Right atrium auricular region (tissue), 2 donors: ENCODE measurements at places on chromosomes 2 and 18.
A peak's percentile ranks its signal among the peaks of the same experiment; 100 is the strongest.

GRCh38 chr2:238568455-238569440 is 142.0 kb downstream of the ASB1 start:
- DNase-seq: no peak

- no peak for DNase-seq
Measured at GRCh38 chr2:37167636-37168180, 10.9 kb upstream of the EIF2AK2 start.

DNA sequence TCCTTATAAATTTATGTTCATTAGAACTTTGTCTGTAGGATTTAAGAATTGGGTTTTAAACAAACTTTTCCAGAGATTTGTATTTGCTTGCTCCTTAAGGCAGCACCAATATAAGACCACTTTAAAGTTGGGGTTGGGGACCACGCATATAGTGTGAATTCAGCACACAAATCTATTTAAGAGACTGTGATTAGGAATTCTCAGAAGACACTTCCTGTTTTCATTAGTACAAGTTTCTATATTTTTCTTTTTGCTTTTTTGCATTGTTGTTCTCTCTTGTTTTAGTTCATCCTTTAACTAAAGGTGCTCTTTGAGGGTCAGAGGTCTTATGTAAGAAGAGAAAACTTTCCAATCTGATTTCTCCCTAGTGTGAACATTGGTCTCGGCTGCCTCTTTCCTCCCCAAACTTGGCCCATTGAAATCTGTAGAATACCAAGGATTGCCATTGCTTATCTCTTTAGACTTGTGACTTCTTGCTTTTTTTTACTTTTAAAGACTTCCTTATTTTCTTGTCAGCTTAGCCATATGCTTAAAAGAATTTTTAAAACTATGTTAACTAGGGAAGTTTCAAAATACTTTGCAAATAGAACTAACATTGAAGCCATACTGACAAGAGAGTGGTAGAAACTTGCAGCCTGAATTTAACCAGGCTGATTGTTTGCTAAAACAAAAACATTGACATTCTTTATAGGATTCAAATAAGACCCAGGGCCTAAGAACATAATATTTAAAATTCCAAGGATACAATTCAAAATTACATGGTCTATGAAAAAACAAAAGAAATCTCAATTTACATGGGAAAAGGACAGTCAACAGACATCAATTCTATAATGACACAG is 264.1 kb upstream of the FN1 start:
- DNase-seq: no peak

DNA sequence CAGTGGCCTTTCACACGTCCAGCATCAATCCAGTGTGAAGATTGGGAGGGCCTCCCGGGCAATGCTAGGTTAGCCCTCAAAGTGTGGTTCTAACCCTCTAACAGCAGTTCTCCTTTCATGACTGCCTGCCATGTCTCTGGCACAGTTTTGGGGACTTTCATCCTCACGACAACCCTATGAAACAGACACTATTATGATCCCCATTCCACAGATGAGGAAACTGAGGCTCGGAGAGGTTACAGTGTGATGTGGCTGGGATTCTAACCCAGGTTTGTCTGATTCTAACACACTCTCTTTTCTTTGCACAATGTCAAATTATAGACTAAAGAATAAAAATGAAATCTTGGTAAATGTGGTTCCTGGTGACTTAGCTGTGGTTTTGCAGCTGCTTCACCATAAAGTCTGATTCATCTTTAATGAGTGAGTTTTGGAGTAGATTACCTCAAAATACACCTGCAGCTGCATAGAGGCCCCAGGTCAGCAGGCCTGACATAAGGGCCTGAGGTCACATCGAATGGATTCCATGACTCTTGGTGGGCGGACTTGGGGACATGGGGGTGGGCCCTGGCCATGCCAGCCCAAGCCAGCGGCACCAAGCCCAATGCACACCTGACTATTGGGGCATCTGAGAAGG is 214.4 kb downstream of the GLI2 start:
- no peak for DNase-seq

DNA sequence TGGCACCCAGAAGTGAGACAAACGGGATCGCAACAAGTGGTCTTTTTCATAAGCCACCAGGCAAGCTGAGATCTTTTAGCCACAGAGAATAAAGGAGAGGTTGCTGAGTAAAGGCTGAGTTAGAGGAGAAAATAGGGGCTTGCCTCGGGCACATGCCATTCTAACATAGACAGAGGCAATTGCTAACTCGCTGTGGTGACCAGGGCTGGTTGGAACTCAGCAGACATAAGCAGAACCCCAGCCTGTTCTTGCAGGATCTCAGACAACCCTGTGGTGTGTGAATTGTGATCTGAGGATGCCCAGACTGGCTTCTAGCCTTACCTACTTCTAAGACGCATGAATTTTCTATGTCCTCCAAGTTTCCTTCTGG is 300.2 kb downstream of the CDCA7 start:
- no peak for DNase-seq

DNA sequence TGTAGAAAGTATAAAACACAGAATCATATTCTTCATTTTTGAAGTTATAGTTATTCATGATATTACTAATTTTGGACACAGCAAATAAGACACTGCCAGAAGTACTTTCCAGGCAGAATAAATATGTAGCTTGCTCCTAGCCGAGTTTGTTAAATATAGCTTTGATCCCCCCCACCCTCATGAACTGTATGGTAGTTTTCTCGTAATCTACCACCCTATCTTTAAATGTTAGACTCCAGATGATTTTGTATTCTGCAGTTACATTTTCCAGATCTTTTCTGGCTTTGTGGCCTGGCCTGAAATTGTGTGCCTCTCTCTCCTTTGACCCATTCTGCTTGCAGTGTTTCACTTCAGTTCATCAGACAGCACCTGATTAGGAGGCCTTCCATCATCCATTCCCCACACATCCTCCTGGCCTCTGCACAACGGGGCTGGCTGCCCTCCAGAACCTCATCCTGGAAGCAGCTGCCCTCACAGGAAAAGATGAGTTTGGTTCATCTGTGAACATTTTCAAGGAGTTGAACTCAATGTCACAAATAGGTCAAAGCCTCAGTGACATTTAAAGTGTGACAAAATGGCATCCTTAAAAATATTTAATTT is 4.7 kb upstream of the KCNJ3 start:
- DNase-seq: no peak

DNA sequence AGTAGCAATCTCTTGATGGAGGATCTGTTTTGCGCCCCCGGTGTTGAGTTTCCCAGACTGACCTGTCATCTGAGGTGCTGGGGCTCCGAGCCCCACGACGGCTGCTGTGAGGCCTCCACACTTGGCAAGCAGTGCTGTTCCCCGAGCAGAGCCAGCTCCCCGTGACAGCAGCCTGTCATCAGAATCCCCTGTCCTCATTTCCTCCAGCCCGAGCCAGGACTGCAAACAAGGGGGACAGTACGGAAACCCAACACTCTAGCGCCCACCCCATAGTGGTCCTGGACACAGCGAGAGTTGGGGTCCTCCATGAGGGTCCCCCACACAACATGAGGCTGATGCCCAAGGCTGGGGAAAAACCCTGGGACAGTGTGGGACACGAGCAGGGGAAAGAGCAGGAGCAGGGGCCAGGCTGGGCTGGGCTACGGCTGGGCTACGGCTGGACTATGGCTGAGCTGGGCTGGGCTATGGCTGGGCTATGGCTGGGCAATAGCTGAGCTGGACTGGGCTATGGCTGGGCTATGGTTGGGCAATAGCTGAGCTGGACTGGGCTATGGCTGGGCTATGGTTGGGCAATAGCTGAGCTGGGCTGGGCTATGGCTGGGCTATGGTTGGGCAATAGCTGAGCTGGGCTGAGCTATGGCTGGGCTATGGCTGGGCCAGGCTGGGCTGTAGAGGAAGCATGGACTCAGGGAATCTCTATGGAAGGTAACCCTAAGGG is 1.5 kb upstream of the KLHL30 start:
- peak; percentile 69 for DNase-seq

- DNase-seq: no peak
Measured at GRCh38 chr2:67564076-67564475, 166.9 kb downstream of the ETAA1 start.

DNA sequence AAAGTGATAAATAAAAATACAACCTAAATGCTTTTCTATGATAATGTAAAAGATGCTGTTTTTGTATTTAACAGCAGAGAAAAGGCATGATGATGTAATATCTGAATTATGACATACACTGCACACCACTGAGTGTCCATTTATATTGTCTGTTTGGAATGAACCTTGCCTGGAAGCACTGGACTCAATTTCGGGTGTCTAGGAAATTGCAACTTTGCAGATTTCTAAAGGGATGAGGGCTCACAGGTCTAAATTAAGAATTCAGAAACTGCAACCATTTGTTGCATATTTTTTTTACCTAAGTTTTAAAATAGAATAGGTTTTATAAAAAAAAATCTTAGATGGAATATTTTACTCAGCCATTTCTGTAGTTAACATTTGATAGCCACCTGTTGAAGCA is 131.1 kb upstream of the EPC2 start:
- no peak for DNase-seq

DNA sequence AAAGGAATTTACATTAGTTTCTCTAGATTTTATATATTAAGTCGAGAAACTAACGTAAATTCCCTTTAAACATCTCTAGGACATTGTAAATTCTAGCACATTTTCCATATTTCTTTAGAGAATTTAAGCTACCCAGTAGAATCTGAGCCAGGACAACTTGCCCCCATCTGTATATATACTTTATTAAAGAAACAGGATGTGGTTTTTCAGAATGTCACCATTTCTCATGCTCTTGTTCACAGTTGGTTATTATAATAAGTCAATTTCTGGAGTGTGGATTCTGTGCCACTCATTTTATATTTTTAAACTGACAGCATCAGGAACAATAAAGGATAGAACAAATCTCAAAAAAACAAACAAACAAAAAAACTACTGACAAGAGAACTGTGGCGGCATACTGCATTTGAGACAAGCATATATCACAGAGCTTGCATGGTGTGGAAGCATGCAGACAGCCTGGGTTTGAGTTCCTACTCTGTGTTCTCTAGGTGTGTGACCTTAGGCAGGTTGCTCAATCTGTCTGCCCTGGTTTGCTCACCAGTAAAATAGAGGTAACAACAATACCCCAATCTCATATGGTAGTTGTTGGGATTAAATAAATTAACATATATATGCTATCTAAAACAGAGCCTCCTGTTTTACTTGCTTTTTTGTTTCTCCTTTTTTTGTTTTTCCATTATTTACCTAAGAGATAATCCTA is 61.4 kb upstream of the DNER start:
- no peak for DNase-seq

GRCh38 chr2:20429528-20429927 is 17.3 kb upstream of the RHOB start:
- DNase-seq: peak; percentile 75

- DNase-seq: no peak
Measured at GRCh38 chr2:124975648-124976047, 950.6 kb downstream of the CNTNAP5 start.

- DNase-seq: no peak
Measured at GRCh38 chr2:190782264-190782663, 98.4 kb upstream of the GLS start.

DNA sequence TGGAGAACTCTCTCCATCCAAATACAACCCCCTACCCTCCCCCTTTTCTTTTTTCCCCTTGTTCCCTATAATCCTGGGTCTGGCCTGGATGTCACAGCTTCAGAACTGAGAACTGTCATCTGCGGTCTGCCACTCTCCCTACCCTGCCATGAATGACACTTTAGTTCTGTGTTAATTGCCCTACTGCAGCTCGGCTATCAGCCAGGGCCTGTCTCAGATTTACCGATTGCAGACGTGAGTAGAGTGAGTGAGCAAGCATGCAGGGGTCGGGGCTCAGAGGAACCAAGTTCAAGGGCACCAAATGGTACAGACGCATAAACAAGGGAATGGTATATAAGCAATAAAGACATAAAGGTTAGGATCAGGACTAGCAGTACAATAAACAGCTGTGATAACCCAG is 967.8 kb downstream of the BCL11A start:
- DNase-seq: no peak

DNA sequence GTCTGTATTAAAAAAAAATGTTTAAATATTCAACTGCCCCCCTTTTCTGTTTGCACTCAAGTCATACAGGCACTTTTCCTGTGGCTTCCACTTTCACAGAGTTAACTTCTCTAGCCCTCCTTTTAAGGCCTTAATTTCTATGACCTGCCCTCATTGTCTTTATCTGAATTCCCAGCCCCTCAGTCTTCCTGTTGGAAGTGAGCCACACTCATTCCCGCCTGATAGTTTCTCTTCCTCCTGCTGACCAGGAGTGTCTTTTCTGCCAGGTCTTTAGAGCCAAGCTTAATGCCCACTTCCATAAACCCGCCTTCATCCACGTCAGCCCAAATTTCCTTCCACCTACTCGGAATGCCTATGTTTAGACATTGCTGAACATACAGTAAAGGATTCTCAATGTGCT is 10.5 kb downstream of the COPS8 start:
- DNase-seq: no peak

- no peak for DNase-seq
Measured at GRCh38 chr2:156339865-156340264, 7.3 kb upstream of the NR4A2 start.

- peak; percentile 68 for DNase-seq
Measured at GRCh38 chr2:219119422-219120043, 41.1 kb downstream of the NHEJ1 start.

- no peak for DNase-seq
Measured at GRCh38 chr2:121723316-121723715, 13.4 kb downstream of the NIFK start.

DNA sequence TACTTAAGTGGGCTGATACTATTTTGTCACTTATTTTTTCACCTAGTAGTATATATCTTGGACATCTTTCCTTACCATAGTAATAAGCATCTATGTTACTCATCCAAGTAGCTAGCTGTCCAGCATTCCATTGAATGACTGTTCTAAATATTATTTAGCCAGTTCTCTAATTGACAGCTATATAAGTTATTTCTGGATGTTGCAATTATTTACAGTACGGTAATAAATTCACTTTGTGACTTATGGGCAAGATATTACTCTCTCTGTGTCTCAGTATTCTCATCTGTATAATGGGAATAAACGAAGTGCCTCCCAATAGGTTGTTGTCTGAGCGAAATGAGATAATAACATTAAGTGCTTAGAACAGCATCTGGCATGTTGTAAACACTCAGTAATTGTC is 46.6 kb upstream of the AGAP1 start:
- DNase-seq: no peak

DNA sequence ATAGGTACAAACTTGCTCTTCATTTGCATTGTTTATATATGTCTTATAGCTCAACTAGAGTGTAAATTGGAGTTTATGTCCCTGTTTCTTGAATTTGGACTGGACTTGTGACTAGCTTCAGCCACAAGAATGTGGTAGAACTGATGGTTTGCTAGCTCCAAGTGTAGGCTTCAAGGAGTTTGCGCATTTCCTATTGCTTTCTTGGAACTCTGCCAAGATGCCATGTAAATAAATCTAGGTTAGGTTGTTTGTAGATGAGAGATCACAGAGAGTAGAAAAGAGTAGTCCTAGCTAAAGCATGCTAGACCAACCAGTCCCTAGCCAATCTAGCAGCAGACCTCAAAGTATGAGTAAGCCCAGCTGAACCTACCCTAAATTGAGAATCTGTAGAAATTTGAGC is 183.0 kb upstream of the CYP26B1 start:
- DNase-seq: no peak

DNA sequence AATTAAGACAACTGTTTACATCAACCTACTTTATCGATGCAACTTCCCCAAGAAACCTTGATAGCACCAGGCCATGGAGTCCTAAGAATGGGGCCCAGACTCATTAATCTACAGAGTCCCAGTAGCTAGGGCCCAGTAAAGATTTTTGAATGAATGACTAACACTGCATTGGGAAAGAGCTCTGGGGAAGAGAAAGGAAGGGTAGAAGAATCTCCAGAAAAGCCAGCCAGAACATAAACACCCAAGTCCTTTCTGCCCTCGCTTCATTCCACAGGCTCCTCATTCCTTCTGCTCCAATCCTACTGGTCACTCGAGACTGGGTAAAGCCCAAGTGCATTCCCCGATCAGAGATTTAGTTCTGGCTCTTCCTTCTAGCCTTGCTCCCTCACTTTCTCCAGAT is 44.3 kb downstream of the CYRIA start:
- DNase-seq: no peak
